Neural crest cell (in vitro differentiated cells): ENCODE measurements at places on chromosomes 6 and 20. TPM values are rescaled to one million over a fixed set of nuclear protein-coding genes. Genes with fewer than 3 reads are reported as not detected.

The TLDC2 gene
- not detected in 2 replicates for total RNA-seq

DNA sequence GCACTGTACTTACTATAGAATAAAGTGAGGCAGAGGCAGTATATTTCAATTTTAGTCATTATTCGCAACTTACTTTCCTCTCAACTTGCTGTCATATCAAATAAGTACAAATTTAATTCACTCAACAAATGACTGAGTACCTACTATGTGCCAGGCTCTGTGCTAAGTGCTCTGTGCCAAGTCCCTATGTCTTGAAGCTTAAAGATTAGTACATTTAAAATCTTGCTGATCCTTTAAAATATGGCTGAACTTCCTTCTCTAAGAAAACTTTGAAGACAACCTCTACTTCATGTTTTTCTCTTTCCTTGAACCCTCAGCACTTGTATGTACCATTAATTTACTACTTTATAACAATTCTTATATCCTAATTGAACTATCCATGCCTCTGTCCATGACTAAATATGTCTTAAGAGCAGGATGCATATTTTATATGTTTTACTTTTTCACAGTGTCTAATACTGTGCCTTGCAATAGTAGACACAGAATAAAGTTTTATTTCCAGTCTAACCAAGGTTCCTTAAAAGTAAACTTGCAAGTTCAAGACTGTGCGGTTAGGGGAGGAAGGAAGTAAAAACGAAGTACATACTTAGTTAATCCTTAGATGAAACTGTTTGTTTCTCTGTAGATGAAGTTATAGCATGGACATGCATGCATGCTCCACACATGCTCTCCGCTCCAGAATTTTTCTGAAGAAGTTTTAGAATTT lies 10.0 kb upstream of the LATS1 start:
- no peak for DNase-seq

DNA sequence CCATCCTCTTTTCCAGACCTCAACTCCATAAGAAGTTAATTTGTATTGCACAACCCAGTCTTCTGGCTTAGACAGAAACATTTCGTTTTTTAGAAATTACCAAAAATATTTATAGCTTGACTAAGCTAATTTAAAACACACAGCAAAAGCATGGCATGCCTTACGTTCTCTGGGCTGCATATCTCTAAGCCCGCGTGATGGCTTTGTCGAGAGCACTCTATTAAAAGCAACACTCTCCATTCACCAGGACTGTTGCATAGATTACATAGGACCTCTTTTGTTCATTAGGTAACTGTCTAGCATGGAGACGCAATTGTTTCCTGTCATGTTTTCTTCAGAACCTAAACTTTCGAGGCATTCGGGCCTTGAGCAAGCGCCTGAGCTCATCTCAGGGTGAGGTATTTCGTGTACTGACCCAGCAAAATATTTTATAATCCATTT lies 104.5 kb downstream of the IBTK start:
- no peak for DNase-seq

The ZNF831 gene
- total RNA-seq, result not detected in 2 replicates

The ESR1 gene
- not detected in 2 replicates for total RNA-seq

- DNase-seq, result no peak
Observed at GRCh38 chr6:116352515-116353471, 18.0 kb upstream of the DSE start.
